ENCODE measurements at places on chromosomes 12 and 14.
A peak's percentile ranks its signal among the peaks of the same experiment; 100 is the strongest.

GRCh38 chr12:28961948-28962384 lies 187.1 kb upstream of the FAR2 start:
- DNase-seq: no peak

- no peak for DNase-seq
Observed at GRCh38 chr14:21860172-21860571, 186.6 kb upstream of the OR4E1 start.

GRCh38 chr14:86675059-86675458 lies 1145.1 kb downstream of the FLRT2 start:
- DNase-seq: no peak

DNA sequence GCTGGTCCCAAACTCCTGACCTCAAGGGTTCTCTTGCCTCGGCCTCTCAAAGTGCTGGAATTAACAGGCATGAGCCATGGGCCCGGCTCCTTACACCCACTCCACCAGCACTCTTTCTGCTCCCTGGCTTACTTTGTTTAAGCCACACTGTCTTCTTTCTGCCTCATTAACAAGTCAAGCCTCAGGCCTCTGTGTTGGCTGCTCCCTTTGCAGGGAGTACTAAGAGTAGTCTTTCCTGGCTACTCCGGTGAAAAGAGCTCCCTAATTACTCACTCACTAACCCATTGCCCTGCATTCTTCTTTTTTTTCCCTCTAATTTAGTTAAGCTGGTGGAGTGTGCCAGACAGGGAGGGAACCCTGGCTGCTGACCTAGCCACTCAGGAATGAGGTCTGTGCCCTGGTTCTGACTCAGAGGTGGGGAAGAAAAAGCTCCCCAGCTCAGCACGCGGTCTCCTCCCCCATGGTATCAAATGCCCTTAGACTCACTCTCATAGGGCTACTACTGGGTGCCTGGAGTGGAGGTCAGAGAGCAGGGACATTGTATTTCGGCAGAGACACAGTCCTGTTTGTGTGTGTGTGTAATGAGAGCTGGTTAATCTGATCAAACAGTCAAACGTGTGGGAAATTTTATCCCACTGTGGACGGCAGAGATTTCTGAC lies 19.8 kb downstream of the GALNT6 start:
- peak; percentile 99 for DNase-seq

DNA sequence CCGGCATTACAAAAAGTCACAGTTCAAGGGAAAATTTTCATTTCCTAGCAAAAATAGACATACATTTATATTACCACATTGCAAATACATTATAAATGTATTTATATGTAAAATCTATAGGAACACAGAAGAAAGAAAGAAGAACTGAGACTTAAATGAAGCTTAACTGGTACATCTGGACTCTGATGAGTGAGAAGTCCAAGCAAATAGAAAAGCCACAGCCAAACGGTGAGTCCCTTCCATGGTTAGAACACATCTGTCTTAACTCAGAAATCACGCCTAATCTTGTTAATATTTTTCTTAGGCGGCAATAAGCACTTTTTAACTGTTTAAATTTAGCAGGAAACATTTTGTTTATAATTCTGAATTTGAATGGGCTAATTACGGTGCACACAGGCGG lies 9.4 kb upstream of the KLRB1 start:
- no peak for DNase-seq

DNA sequence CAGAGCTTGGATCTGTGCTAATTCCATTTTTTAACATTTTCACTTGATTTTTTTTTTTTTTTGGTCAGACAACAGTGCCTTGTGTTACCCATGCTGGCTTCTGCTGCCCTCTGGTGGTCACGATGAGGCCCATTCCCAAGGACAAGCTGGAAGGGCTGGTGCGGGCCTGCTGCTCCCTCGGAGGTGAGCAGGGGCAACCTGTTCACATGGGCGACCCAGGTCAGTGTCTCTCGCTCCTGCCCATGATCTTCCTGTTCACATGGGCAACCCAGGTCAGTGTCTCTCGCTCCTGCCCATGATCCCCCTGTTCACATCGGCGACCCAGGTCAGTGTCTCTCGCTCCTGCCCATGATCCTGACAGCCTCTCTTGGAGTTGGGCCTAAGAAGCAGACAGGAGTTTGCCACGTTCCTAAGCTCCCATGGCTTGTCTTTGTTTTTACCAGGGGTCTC lies 59.4 kb downstream of the DGLUCY start:
- DNase-seq: peak; percentile 33

- DNase-seq: no peak
Observed at GRCh38 chr12:132052196-132052932, 91.8 kb downstream of the DDX51 start.

- peak; percentile 42 for DNase-seq
Observed at GRCh38 chr12:29164477-29165393, 15.7 kb downstream of the FAR2 start.

DNA sequence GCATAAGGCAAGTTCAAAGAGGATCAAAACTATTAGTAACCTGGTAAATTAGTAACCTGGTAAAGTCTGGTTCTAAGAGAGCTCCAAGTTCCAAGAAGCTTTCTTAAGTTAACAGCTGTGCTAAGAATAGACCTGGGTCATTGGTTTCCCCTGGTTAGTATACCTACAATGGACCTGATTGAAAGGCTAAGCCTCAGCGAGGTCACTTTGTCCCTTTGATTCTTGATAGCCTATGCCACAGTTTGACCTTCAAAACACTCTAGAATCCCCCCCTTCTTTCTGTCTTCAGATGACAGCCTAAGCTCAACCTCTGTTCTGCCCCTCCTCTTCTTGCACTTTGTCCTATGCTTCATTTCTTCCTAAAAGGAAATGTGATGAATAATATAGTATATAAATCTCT lies 53.0 kb downstream of the LLPH start:
- DNase-seq: no peak

DNA sequence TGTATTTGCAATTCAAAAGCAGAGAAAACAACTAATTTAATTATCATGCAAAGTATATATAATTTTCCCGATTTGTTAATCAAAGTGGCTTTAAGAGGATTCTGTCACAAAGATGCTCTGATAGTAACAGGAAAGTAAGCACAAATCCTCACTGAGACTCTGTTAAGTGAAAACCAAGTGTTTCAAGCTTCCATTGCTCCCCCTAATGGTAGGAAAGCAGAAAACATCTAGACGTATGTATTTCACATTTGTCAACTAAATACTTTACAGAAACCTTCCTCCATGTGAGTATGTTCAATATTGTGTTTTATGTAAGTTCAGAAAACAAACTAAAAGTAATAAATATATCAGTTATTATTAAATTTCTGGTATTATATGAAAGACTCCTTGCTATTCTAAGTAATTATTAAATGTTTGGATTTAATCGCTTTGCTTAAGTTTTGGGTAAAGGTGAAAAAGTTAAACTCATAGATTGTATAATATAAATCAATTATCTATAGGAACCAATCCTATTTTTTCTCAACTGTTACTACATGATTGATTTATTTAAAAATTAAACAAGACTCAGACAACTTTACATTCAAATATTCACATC lies 1.5 kb upstream of the NTS start:
- DNase-seq: peak; percentile 33

DNA sequence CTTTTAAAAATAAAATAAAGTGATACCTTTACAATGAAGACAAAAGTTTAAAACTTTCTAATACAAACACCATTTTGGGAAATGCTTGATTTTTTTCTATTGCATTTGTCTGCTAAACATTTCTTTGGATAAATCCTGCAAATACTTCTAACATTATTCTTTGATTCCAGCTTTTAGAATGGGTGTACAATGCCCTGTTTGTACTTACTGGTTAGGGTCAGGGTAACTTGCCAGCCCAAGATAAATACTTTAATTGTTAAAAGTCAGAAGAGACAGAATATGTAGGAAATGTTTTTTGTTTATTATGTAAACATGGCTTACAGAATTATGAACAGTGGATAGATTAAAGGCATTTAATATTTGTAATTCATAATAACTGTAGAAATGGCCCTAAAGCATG lies 60.5 kb downstream of the WASHC4 start:
- no peak for DNase-seq

DNA sequence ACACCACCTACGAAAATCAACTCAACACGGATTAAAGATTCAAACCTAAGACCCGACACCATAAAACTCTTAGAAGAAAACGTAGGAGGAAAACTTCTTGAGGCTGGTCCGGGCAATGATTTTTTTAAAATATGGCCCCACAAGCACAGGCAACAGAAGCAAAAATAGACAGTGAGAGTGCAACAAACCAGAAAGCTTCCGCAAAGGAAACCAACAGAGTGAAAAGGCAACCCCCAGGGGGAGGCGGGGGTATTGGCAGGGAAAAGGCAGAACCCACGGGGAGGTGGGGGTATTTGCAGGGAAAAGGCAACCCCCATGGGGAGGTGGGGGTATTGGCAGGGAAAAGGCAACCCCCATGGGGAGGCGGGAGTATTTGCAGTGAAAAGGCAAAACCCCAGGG lies 20.5 kb upstream of the FBRSL1 start:
- DNase-seq: no peak

GRCh38 chr12:59067083-59067482 lies 146.8 kb upstream of the LRIG3 start:
- DNase-seq: peak; percentile 12

DNA sequence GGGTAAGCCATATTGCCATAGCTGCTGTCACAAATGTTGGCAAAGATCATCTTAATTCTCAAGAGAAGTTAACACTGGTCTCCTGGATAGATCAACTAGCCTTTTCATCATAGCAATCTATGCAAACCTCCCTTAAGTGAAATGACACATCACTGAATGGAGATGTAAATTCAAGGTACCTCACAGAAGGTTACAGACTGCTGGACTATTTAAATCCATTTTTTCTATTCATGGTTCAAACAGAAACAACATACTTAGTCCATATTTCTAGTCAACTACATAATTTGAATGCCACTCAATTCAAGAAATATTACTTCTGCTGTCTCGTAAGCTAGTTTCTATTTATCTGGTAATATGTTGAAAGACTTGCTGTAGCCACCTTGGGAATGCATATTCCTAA lies 748.3 kb downstream of the C12orf50 start:
- DNase-seq: no peak

DNA sequence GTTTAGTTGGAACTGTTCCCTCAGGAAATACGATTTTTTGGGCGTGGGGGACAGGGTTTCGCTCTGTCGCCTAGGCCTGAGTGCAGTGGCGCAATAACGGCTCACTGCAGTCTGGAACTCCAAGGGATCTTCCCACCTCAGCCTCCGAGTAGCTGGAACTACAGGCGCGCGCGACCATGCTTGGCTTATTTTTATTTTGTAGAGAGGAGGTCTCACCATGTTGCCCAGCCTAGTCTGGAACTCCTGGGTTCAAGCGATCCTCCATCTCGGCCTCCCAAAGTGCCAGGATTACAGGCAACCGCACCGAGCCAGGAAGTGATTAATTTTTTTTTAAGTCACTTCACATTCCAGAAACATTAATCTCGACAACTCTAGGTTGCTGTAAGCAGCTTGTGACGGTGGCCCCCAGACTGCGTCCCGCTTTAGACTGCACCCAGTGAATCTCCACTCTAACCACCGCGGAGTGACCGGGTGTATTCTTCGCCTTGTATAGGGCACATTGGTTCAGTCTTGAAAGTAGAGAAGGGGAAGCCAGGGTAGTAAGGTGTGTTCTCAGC lies 830 bp upstream of the MIS18BP1 start:
- peak; percentile 9 for DNase-seq

GRCh38 chr14:83120187-83120586 lies 1586.5 kb upstream of the SEL1L start:
- DNase-seq: no peak

DNA sequence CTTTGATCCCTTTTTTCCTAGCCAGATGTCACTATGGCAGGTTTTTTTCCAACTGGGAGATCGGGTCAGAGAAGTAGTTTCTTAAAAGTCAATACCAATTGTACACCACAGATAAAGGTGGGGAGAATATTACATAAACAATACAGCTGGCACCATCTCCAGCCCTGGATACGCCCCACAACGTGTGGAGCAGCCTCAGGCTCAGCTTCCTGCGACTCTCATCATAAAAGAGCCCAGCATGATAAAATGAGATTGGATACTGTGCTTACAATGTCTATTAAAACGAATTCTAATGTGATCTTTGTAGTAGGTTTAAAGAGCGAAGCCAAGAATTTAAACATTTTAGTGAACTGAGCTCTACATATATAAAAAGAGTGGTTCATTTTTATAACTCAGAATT lies 21.5 kb downstream of the EFCAB11 start:
- DNase-seq: no peak

- peak; percentile 77 for DNase-seq
Observed at GRCh38 chr12:106248312-106248845, 559 bp upstream of the CKAP4 start.

DNA sequence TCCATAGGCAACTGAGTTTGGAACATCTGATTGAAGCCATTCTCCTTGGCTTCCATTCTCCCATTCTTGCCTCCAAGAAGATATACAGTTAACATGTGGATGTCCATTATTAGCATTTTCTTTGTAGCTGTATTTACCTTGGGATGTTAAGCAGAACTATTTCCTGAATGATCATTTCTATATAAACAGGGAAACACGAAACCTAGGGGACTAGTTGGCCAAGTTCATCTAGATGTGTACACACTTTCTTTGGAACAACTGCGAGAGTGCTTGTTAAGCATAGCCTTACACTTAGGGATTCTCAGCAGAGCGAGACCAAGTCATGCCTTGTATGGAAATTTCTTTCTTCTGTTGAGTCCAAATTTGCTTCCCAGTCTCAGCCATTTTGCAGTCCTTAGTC lies 42.1 kb downstream of the DRAM1 start:
- DNase-seq: no peak

DNA sequence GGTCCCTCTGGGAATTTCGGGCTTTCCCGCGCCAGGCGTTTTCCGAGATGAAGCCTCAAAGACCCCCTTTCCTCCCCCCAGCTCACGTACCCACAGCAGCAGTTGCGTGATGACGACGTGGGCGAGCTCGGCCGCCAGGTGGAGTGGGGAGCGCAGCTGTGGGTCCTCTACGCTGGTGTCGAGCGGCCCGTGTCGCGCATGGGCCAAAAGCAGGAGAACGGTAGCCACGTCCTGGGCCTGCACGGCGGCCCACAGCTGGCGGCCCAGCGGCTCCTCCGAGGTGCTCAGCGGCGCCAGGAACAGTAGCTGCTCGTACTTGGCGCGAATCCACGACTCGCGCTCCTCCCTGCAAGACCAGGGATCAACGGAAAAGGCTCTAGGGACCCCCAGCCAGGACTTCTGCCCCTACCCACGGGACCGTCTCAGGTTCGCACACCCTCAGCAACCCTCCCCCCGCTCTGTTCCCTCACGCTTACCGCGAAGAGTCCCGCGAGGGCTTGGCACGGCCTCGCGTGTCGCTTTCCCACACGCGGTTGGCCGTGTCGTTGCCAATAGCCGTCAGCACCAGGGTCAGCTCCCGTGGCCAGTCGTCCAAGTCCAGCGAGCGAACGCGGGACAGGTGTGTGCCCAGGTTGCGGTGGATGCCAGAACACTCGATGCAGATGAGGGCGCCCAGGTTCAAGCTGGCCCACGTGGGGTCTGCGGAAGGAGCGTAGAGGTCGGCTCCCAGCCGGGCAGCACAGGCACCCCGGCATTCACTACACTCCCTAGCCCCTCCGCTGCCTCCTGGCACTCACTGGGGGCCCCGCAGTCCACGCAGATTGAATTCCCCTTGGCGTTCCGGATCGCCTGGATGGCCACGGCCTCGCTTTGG lies 11.4 kb downstream of the AGAP2 start:
- DNase-seq: no peak

GRCh38 chr12:89179983-89180382 lies 172.3 kb downstream of the DUSP6 start:
- DNase-seq: peak; percentile 85

Data from NCI-H226 (cell line).